AML-193 (cell line): ENCODE measurements at places on chromosomes 2 and 18.

- no peak for DNase-seq
Observed at GRCh38 chr2:211113334-211114175, 557.2 kb downstream of the CPS1 start.

GRCh38 chr2:160352500-160352899 is 141.1 kb downstream of the RBMS1 start:
- DNase-seq = no peak

GRCh38 chr2:207729465-207729998 is 18.1 kb downstream of the CCNYL1 start:
- DNase-seq = no peak

DNA sequence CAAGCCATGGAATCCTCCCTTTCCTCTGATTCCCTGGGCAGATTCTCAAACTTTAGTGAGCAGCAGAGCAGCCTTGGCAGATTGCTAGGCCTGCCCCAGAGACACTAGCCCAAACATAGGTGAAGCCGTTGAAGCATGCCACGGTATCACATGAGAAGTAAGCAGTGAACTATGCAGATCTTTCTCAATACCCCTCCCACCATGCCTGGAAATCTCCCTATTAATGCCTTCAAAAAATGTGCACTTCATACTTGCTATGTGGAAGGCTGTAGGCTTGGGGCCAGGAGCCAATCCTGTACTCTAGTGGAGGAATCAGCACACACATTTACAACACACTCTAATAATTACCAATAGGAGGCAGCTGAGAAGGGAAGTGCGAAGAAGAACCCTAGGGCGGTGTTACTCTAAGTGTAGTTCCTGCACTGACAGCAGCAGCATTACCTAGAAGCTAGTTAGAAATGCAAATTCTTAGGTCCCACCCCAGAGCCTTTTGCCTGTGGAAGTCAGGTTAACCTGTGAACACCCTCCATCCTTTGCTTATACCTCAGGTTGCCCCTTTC is 305.1 kb upstream of the SPRED2 start:
- DNase-seq = no peak

GRCh38 chr18:76446321-76447257 is 48.5 kb downstream of the ZNF516 start:
- no peak for DNase-seq

DNA sequence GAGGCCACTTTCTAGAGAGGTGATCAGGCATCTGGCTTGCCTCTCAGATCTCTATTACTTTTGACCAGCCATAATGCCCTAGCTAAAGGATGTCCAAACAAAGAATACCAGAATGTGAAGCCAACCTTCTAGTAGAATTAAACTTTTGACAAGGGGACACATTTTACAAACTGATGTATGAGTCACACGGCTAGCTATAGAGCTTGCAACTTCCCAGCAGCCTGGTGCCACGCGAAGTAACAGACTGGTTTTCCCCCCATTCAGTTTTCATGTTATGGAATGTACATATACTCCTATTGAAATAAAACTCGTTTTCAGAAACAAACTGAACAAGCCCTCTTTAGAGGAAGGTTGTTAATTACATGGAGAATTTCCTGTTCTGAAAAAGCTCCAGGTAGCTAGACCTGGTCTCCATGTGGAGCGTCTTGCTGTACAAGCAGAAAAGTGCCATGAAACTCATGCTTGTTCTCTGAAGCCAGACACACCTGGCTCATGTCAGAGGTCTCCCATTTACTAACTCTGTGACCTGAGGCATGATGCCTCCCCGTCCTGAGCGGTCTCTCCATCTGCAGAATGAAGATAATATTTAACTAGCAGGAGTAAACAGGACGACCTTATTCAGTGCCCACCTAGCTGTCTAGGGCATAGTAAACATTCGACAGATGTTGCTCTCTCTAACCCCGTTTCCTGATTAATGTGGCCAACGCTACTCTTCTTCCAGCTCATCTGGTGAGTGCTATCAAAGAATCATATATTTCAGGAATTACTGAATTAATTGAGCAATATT is 81.5 kb upstream of the MAP3K20 start:
- no peak for DNase-seq

- DNase-seq = no peak
Observed at GRCh38 chr2:199962203-199962602, 6.8 kb downstream of the MAIP1 start.
